Right cardiac atrium (tissue), 5 donors: ENCODE measurements at places on chromosomes 12 and 14. TPM values are rescaled to one million over a fixed set of nuclear protein-coding genes. Genes with fewer than 3 reads are reported as not detected.

DNA sequence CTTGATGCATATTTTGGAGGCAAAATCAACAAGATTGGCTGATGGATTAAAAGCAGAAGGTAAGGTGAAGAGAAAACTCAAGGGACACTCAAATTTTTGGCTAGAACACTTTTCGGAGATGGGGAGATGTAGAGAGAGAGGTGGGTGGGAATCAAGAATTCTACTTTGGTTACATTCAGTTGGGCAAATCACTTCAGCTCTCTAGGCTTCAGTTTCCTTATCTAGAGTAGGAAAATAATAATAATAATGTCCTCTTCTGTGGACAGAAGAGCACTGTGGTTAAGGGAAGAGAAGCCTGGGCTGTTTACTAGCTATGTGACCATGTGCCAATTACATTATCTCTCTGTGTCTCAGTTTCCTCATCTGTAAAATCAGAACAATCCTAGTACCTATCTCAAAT is 23.4 kb upstream of the DHRS2 start:
- DNase-seq: no peak

DNA sequence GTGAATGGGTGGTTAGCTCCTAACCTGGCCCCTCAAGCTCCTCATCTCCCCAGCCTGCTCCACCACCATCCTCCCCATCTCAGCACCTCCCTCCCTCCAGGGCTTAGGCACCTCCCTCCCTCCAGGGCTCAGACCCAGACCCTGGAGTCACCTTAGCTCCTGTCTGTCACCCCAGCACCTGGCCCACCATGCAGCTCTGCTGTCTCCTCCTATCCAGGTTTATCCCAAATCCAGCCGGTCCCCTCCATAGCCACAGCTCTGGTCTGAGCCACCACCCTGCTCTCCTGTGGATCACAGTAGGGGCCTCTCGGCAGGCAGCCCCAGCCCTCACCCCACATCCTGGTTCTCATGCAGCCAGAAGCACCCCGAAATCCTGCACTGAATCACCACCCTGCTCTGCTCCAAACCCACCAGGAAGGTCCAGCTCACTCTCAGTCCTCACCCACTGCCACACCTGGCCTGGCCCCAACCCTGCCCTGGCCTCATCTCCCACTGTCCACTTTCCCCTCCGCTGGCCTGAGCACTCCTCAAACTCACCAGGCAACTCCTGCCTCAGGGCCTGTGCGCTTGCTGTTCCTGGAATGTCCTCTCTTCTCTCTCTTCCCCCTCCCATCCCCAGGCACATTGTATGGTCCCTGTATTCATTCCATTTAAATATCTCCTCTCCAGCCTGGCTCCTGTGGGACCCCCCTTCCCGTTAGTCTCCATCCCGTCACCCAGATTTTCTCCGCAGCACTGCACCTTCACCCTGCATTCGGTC is 62.6 kb downstream of the DIO3 start:
- DNase-seq: no peak

GRCh38 chr12:115828168-115828567 is 449.3 kb downstream of the MED13L start:
- no peak for DNase-seq

DNA sequence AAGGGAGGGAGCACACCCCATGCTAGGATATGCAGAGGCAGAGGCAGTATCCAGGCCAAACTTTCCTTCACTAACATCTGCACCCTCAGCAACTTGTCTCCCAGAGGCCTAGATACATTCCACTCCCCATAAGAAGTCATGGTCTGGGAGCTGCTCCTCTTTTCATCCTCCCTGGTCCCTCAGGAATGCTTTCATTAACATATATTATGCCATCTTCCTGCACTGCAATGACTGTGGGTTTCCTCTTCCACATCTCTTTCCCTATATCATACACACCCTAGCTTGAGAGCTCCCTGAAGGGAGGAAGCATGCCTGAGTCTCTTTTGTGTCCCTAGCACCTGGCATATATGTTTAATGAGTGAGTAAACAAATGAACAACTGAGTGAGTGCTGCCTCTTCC is 8.6 kb downstream of the DDN start:
- no peak for DNase-seq

The TMEM179 gene
- total RNA-seq: 1.2 TPM

- DNase-seq: no peak
Observed at GRCh38 chr14:91349481-91350074, 68.0 kb downstream of the CCDC88C start.
